ENCODE measurements at places on chromosomes 3 and 15.

DNA sequence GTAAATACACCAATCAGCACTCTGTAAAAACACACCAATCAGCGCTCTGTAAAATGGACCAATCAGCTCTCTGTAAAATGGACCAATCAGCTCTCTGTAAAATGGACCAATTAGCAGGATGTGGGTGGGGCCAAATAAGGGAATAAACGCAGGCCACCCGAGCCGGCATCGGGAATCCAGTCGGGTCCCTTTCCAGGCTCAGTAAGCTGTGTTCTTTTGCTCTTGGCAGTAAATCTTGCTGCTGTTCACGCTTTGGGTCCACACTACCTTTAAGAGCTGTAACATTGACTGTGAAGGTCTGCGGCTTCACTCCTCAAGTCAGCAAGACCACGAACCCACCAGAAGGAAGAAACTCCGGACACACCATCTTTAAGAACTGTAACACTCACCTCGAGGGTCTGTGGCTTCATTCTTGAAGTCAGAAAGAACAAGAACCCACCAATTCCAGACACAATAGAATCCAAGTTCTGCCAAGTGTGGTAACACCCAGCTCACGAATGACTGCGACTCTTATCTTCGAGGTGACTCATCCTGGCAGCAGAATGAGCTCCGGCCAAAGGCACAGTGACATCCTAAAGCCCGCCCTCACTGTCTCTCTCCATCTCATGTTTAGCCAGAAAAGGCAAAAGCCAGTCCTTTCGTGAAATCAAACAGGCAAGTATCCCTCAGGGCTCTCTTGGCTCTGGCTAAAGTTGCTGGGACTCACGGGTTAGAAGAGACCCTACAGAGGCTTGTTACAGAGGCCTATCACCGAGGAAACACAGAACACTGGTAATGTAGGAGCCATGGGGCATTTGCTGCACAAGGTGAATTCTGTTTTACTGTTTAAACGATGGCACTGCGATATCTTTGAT lies 155.2 kb downstream of the FAM43A start:
- DNase-seq, result no peak

DNA sequence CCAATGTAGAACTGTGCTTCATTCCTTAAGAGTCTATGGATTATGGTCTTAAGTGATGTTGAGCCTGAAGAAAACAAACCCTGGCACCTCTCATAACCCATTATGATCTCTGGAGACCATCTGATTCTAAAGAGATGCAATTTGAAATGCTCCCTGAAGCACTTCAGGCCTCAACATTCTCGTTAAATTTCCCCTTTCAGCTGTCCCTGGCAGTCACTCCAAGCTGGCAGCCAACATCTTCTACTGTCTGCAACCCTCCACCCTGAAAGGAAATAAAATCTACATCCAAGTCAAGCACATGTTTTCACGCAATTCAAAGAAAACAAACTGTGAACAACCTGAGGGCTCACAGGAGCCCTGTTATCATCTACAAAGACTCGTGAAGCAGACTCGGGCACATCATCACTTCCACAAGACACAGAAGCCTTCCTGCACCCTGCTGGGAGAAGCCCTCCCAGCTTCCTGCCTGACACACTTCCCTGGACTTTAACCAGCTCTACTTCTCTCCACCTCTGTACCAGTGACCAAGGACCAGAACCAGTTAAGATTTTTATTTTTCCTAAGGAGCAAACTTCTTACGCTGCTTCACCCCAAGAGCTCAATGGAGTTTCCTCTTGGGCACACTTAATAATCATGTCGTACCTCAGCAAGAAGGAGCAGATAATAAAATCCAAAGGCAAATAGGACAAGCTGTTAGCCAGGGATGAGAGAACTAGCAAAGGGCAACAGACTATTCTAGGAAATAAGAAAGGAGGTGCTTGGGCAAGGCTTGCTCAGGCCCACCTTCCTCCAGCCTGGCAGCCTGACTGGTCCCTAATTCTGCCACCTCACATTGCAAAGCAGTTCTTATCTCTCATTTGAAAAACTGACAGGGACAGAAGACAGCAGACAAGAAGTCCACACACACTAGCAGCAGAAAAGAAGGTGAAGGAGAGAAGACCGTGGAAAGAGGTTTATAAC lies 67.1 kb downstream of the MAGI1 start:
- no peak for DNase-seq

DNA sequence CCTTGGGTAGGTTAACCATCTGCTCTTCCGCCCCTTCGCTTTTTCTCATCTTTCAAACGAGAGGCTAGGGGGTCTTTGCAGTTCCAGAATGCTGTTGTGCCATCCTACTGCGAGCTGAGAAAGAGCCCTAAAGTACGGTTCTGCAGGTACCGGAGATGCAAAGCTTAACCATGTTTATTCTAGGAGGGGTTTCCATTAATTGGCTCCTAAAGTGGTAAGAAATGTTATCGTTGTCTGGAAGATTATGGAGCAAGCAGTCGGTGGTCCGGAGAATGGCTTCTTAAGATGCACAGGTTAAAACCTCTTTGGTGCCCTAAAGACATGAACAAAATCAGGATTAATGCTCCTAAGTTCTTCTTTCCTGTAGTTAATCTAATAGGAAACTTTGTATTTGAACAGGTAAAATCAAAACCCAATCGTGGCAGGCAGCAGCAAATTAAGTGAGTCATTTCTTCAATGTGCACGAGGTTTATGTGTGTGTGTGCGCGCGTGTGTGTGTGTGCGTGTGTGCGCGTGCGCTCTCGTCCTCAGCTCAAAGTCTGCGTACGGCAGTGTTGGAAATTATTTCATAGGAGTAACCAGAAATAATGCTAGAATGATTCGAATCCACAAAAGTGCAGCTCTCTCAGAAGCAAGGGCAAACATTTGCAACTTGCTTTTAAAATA lies 772 bp downstream of the FAM81A start:
- no peak for DNase-seq

DNA sequence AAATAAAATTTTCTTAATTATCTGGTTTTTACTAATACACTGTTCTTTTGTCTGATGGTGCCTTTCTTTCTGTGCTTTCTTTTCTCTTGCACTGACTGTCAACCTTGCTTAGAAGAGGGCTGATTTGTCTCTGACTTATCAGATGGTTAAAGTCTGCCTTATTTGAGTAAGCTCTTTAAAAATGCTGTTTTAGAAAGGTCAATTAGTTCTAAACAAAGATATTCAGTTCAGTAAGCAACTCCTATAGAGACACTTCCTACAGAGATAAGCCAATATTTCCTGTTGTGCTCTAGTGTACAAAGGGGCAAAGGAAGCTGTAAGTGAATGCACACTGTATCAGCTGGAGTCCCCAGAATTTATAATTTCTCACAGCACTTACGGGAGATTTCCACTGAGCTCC lies 153.4 kb upstream of the TSPAN3 start:
- DNase-seq, result no peak

DNA sequence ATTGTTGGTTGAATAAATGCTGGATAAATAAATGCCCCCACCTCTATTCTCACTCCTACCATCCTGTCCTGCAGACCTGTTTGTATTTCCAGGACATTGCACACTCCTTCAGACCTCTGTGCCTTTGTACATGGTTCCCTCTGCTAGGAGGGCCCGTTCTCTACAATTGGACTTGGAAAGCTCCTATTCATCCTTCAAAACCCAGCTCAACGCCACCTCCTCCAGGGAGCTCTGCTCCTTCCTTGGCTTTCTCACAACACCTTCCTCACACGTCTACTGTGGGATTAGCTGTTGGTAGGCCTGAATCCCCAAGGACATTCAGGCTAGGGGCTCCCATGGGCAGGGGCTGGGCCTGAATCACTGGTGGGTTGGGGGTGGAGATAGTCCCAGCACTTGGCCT lies 78.7 kb upstream of the SEC13 start:
- DNase-seq, result no peak

DNA sequence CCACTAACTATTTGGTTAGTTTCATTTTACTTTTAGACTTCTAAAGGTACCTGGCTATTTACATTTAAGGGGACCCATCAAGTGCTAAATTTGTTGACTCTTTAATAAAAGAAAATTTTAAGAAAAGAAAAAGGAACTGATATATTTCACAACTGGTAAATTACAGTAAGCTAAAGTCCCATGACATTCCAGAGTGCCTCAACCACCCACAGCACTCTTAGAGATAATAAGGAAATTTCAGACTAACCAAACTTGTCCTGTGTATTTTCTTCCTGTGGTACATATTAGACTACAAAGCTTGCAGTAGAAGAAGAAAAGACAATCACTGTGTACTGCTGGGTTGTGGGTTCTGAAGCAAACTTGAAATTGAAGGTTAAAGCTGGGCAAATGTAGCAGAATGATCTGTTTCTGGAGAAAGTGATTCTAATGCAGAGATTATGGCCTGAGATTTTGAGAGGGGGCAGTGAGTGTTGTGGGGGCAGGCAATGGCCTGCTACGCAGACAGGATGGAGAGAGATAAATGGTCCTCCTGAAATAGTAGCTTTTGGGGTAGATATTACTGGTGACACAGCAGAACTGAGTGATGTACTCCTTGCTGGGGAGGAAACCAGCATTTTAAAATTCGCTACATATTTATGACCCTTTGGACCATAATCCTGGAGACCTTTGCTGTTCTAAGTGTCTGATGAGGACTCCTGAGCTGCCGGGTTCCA lies 24.5 kb upstream of the MFSD1 start:
- DNase-seq, result no peak

DNA sequence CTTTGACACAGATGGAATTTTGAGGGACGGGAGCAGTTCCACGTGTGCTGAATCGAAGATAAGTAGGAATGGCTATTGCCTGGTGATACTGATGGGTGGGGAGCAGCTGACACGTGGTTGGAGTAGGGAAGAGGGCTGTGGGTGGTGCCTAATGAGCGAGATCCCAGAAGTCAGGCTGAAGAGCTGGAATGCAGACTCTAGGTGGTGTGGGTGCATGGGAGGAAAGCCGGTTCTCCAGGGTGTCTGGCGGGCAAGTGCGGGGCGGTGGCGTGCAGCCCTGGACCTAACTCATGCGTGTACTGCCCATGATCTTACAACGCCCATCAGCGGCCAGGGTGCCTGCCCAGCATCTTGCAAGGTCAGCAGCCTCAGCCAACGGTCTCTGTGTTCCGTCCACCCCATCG lies 63.1 kb downstream of the ARNT2 start:
- no peak for DNase-seq

DNA sequence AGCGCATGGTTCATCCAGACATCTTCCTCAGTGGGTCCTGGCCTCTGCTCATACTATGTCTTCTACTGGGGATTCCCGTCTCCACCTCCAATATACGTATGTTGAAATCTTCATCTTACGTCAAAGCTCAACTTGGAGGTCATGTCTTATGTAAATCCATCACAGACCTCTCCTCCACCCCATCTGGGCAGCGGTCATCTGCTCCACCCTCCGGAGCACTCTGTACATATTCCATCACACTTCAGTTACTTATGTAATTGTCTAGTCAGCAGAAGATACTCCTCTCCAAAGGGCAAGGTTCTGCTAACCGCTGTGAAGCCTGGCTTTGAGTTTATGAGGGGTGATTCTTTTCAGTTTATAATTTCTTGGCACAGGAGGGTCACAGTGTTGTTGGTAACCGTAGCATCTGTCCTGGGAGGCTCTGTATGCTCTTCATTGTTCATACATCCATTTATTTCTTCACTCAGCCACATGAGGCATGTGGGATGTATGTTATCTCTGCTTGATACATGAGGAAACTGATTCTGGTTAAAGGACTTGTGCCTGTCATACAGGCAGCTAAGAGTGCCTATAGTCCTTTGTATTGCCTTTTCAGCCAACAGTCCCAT lies 22.1 kb downstream of the MAP2K1 start:
- DNase-seq, result no peak

DNA sequence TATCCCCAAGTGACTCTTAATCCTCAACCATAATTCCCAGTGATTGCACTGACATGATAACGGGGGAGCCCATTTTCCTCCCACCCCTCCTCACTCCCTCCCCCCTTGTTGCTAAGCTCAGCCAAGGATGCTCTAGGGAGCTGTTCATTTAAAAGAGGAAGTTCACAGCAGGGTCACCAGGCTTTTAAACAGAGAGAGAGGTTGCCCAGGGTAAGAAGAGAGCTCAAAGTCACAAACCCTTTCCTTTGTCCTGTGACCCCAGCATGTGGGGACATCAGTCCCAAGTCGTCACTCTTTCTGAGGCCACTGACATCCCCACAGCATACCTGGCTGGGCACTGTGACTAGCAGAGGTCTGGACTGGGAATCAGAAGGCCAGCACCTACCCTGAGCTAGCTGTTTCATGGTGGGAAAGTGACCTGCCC lies 144.1 kb downstream of the RORA start:
- DNase-seq, result no peak

DNA sequence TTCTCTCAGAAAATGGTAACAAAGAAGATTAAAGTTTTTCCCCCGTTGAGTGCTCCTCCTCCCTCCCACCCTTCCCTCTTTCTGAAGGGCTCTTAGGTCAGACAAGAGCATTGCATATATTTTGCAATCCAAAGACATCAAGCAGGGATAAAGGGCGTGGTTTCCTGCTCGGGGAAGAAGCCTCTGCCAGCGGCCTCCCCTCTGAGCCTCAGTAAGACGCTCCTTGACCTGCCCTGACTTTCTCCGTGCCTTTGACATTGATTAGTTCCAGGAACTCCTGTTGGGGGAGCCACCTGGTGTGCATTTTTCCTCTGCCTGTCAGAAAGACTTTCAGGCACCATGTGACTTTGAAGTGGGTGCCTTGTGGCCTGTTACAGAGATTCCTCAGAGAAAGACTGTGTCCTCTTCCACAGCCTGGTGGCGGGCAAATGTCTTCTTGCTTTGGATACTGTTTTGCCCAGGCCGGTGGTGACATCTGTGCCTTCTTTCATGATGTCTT lies 87.2 kb upstream of the TBL1XR1 start:
- DNase-seq, result no peak

GRCh38 chr3:122409446-122409845 lies 6.4 kb downstream of the WDR5B start:
- DNase-seq, result no peak

DNA sequence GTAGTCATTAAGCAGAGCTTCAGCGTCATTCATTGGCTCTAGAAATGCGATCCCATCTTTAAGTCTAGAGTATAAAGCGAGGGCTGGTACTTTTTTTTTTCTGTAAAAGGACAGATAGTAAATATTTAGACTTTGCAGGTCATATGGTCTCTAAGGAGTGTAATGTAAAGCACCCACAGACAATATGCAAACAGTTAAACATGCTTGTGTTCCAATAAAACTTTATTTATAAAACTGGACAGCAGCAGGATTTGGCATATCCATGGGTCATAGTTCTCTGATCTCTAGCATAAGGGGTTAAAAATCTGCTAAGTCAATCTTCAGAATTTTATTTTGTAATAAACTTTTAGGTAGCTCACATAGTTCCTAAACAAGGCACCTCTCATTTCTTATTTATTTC lies 226.8 kb upstream of the TBC1D5 start:
- DNase-seq, result no peak

- DNase-seq, result no peak
Observed at GRCh38 chr3:134753999-134754742, 40.9 kb upstream of the EPHB1 start.

GRCh38 chr15:29345549-29346525 lies 76.2 kb upstream of the NSMCE3 start:
- DNase-seq, result no peak
